ENCODE measurements at places on chromosomes 3 and 15. TPM values are rescaled to one million over a fixed set of nuclear protein-coding genes. Genes with fewer than 3 reads are reported as not detected.

DNA sequence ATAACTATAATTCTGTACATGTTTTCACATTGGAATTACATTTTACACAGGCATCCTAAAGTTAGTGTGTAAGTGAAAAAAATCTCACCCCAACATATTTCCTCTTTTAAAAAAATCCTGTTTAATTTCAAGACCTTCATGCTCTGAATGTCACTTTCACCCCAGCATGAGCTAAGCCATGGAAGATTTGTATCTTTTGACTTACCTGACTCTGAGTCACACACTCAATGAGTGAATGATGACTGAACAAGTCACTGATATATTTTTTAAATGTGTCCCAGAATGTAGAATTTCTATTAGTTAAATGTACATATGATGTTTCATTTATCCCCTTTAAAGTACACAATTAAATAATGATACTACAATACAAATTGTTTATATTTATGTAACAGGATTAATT lies 199.9 kb upstream of the RBMS3 start:
- no peaks in the 10 kb centered on the region for H3K36me3 ChIP-seq
- no peak overlapping the region for H3K27ac ChIP-seq
- no peaks in the 10 kb centered on the region for H3K27me3 ChIP-seq
- no peak overlapping the region for H3K4me3 ChIP-seq
- no peak for DNase-seq

GRCh38 chr3:195540027-195540426 lies 3.1 kb downstream of the PPP1R2 start:
- no peak overlapping the region for H3K4me3 ChIP-seq
- H3K27ac ChIP-seq: no peak overlapping the region
- H3K27me3 ChIP-seq: no peaks in the 10 kb centered on the region
- H3K4me1 ChIP-seq: peaks cover 26% of the 10 kb centered on the region
- no peak for DNase-seq

- peak; percentile 15 for DNase-seq
- no peaks in the 10 kb centered on the region for H3K36me3 ChIP-seq
- no peaks in the 10 kb centered on the region for H3K27me3 ChIP-seq
- H3K4me3 ChIP-seq: no peak overlapping the region
- peaks cover 3% of the 10 kb centered on the region for H3K4me1 ChIP-seq
- H3K27ac ChIP-seq: no peak overlapping the region
These were observed 34.8 kb downstream of the GPR176 start for GRCh38 chr15:39885099-39885777.

DNA sequence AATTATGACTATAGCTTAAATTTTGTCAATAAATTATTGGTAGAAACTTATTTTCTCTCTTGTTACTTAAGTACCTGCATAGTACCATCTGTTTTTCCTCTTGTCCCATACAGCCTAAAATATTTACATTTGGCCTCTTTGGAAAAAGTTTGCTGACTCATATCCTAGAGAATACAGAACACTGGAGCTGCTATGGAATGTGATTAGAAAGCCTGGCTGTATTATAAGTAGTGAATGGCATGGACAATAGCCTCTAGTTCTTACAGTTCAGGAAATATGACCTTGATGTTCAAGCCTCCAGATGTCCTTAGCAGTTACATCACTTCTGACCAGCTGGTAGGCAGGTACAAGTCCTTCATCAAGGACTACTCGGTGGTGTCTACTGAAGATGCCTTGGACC lies 28.3 kb downstream of the ST8SIA2 start:
- H3K36me3 ChIP-seq: no peaks in the 10 kb centered on the region
- no peaks in the 10 kb centered on the region for H3K4me1 ChIP-seq
- H3K4me3 ChIP-seq: no peak overlapping the region
- H3K27ac ChIP-seq: no peak overlapping the region
- DNase-seq: peak; percentile 3

DNA sequence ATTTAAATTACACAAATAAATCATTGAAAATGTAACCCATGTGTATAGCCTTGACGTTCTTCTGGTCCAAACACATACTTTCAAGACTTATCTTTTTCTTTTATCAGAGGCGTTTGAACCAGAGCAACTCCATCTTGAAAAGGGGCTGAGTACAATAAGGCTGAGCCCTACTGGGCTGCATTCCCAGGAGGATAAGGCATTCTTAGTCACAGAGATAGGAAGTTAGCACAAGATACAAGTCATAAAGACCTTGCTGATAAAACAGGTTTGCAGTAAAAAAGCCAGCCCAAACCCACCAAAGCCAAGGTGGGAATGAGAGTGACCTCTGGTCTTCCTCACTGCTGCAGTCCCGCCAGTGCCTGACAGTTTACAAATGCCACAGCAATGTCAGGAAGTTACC lies 101.0 kb upstream of the IGSF10 start:
- DNase-seq: peak; percentile 29
- no peak overlapping the region for H3K4me3 ChIP-seq
- no peaks in the 10 kb centered on the region for H3K27me3 ChIP-seq
- no peak overlapping the region for H3K27ac ChIP-seq
- no peaks in the 10 kb centered on the region for H3K4me1 ChIP-seq

DNA sequence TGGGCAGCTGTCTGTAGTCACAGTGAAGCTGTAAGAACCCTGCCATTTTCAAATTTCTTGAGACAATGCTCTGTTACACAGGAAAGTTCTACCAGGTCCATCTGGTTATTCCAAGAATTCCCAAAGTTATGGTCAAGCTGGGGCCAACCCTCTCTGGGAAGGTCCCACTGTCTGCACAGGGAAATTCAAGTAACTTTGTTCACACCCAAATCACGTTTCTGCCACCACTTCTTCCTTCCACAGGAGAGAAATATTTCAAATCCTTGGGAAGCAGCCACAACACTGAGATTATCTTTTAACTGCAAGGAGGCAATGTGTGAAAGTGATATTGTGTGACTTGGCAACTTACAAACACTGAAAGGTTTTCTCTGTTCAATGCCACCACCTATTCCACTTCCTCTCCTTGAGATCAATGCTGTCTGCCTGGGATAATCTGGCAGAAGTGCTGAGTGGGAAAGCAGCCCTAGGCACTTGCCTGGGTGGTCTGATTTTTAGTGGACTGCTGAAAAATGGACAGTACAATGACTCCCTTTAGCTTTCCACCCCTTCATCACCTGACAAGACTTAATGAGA lies 5.6 kb downstream of the SCAMP2 start:
- peak overlapping the region; percentile 32 for H3K27ac ChIP-seq
- H3K4me1 ChIP-seq: peaks cover 28% of the 10 kb centered on the region
- no peaks in the 10 kb centered on the region for H3K36me3 ChIP-seq
- no peak overlapping the region for H3K4me3 ChIP-seq

DNA sequence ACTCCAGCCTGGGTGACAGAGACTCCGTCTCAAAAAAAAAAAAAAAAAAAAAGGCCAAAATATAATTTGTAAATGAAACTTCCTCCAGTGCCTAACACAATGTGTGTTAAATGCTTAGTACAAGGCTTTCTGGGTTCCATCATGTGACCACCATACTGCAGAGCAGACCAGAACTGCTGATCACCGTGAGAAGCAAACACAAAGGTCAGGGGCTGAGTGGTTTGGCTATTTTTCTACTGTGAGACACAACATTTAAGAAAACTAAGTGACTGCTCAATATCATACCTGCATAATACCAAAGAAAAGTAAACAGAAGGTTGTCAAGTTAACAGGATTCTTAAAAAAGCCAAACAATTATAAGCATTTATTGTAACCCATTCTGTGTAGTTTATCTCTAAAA lies 13.2 kb downstream of the ABCC5 start:
- no peak overlapping the region for H3K27ac ChIP-seq
- H3K4me3 ChIP-seq: no peak overlapping the region
- no peaks in the 10 kb centered on the region for H3K27me3 ChIP-seq
- no peak for DNase-seq

- peaks cover 32% of the 10 kb centered on the region for H3K27me3 ChIP-seq
- no peak for DNase-seq
- no peak overlapping the region for H3K4me3 ChIP-seq
- no peak overlapping the region for H3K27ac ChIP-seq
These were observed 28.4 kb upstream of the ARL8B start for GRCh38 chr3:5093731-5094130.

GRCh38 chr15:82298032-82298431 lies 35.4 kb downstream of the SAXO2 start:
- no peaks in the 10 kb centered on the region for H3K4me1 ChIP-seq
- H3K27ac ChIP-seq: no peak overlapping the region
- H3K4me3 ChIP-seq: no peak overlapping the region
- DNase-seq: no peak
- H3K27me3 ChIP-seq: no peaks in the 10 kb centered on the region

DNA sequence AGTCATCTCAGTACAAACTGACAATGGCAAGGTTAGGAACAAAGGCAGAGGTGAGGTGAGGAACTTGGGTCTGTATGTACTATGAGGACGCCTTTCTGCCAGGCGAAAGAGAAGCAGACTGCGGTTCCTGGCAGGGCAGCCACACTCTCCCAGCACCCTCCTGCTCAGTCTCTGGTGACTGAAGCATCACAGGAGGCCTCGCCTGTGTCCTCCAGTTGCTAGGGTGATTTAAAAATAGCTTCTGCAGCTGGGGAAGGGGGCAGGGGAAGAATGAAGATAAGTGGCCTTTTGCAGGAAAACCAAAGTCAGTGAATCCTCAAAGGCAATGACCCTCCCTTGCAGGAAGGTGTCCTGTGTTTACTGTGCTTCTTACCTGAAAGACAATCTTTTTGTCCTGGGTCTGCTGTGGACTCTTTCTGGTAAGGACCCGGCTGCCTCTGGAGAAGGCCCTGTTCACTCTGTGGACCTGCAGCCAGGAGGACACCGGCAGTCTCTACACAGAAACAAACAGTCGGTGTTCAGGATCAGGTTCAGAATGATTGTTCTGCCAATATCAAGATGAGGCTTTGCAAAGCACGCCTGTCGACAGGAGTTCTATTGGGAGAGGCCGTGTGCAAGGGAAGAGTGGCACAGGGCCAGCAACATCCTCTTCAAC lies 65.7 kb upstream of the DGKG start:
- no peaks in the 10 kb centered on the region for H3K36me3 ChIP-seq
- no peaks in the 10 kb centered on the region for H3K27me3 ChIP-seq
- H3K4me1 ChIP-seq: peaks cover 56% of the 10 kb centered on the region
- no peak overlapping the region for H3K4me3 ChIP-seq
- peak overlapping the region; percentile 90 for H3K27ac ChIP-seq
- DNase-seq: peak; percentile 45

DNA sequence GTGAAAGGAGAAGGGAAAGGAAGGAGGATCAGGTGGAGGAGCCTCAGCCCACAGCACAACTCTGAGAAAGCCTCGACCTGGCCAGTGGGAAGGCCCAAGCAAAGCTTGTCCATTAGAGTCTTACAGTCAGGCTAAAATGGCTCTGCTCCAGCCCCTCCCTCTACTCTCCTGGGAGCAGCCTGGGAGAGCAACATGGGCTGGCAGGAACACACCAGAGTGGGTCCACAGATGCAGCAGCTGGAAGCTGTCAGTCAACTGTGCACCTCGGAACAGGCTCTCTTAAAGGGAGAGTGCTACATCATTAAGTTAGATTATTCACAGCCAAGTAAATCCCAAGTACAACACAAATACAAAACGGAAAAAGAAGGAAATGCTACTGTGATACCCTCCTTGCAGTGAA lies 98.0 kb upstream of the LIMD1 start:
- no peak overlapping the region for H3K27ac ChIP-seq
- H3K36me3 ChIP-seq: peaks cover 15% of the 10 kb centered on the region
- no peaks in the 10 kb centered on the region for H3K4me1 ChIP-seq
- H3K27me3 ChIP-seq: no peaks in the 10 kb centered on the region

EPHB1 gene
- 1.7 TPM for polyA plus RNA-seq

PARP15 gene
- polyA plus RNA-seq: not detected

CCRL2 gene
- 10.4 TPM for polyA plus RNA-seq

P2RY1 gene
- polyA plus RNA-seq: 2.5 TPM

FLNB gene
- polyA plus RNA-seq: 13.8 TPM

SYNPR gene
- polyA plus RNA-seq: 1.8 TPM
